ENCODE measurements at places on chromosomes 6 and 20.

DNA sequence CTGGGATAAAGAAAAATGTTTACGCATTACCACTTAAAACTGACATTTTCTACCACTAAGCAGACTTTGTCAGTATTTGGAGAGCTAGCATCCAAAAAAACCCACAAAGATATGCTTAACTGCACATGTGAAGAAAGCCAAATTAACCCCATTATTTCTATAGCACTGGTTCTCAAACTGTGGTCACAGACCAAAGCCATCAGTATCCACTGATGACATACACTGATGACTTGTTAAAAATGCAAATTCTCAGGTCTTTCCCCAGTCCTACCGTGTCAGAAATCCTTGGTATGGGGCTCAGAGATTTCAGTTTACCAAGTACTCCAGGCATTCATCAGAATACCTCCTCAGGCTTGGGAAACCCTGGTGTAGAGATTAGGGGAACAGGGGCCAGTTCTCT is 230.2 kb downstream of the PTPRK start:
- no peak for DNase-seq

GRCh38 chr6:144006736-144007477 is 1.2 kb downstream of the PLAGL1 start:
- no peak for DNase-seq

DNA sequence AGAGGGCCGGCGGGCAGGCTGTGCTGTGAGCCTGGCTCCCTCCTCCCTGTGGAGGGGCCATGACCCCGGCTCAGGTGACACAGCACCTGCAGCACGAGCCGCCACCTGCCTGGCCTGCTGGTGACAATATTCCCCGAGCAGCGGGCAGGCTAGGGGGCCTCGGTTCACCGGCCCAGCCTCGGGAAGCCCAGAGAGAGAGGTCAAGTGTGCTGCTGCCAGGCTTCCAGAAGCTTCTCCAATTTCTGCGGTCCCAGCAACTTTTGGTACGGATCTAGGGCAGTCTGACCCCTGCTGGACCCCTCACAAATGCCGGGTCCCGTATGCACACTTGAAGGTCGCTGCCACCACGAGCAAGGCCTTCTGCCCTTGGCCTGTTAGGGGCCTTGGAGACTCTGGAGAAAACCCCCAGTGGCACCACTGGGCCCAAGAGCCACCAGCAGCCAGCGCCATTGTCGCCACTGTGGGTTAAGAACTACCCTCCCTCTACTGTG is 38.6 kb upstream of the NOL4L start:
- DNase-seq, result no peak

GRCh38 chr20:29762620-29763019 is 1494.8 kb upstream of the DEFB115 start:
- DNase-seq, result no peak

DNA sequence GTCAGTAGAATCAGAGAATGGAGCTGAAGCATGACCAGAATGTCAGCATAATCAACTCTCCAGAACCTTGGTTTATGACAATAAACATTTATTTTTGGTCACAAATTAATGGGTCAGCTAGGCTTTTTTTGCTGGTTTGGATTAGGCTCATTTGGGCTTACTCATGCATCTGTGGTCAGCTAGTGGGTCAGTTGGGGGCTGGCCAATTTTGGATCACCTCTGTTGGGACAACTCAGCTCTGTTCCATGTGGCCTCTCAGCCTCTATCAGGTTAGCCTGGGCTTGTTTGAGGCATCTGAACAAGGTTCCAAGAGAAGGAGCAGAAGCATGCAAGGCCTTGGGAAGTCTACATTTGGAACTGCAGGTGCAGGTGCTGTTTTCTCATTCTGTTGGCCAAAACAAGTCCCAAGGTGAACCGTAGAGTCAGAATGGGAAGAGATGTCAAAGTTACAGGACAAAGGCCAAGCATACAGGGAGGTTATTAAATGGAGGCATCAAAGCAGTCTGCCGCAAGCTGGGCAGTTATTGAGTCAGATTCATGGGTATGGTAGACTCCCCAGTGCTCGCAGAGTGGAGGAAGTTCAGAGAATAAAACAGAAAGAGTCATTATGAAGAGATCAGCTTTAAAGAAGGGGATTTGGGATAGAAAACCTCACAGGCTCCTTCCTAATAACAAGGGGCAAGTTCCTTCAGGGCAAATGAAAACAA is 173.0 kb downstream of the PLCB4 start:
- no peak for DNase-seq

GRCh38 chr6:133606852-133607251 is 282.1 kb upstream of the TCF21 start:
- DNase-seq, result no peak

- DNase-seq, result no peak
Observed at GRCh38 chr6:52641388-52641787, 29.5 kb upstream of the TMEM14A start.

Data from MM.1S (cell line).